IMR-90 (cell line): ENCODE measurements at places on chromosomes 1 and 21.
A peak's percentile ranks its signal among the peaks of the same experiment; 100 is the strongest.

- DNase-seq, result peak; percentile 35
Observed at GRCh38 chr21:31732597-31733550, 956 bp upstream of the SCAF4 start.

DNA sequence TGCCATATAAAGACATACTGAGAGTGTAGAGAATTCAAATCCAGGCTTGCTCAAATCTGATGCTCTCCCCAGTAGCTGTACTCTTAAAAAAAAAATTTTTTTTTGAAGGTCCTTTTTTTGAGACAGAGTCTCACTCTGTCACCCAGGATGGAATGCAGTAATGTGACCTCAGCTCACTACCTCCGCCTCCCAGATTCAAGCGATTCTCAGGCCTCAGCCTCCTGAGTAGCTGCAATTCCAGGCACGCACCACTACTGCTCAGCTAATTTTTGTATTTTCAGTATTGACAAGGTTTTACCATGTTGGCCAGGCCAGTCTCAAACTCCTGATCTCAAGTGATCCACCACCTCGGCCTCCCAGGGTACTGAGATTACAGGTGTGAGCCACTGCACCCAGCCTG is 28.7 kb downstream of the STYXL2 start:
- DNase-seq, result no peak

DNA sequence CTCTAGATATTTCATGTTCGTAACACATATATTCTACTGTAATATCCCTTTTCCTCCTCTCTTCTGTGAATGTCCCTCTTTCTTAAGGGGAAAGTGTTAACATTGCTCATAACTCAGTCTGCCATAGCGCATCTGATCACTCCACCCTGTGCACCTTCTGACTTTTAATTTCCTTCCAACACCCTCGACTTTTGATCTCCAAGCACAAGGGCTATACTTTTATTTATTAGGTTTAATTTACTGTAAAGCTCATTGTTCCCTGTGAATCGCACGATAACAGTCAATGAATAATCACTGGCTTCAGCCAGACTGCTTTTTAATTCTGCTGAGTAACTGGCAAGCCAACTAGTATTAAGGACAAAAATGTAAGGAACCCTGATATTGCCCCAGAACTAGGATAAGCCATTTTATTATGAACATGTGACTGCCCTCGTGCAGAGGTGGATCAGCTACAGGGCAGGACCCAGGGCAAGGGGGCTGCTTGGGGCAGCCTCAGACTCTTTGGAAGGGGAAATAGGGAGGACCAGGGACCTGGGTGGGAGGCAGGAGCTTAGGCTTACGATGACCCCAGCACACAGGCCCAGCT is 2.6 kb upstream of the ETS2 start:
- DNase-seq, result no peak

- peak; percentile 65 for DNase-seq
Observed at GRCh38 chr1:20124456-20125057, 5.2 kb upstream of the PLA2G2D start.

- DNase-seq, result no peak
Observed at GRCh38 chr1:199834711-199835110, 192.8 kb upstream of the NR5A2 start.

GRCh38 chr1:15948595-15949452 is 27.1 kb downstream of the ZBTB17 start:
- peak; percentile 95 for DNase-seq

GRCh38 chr1:54540582-54541295 is 7.3 kb upstream of the ACOT11 start:
- DNase-seq, result no peak

DNA sequence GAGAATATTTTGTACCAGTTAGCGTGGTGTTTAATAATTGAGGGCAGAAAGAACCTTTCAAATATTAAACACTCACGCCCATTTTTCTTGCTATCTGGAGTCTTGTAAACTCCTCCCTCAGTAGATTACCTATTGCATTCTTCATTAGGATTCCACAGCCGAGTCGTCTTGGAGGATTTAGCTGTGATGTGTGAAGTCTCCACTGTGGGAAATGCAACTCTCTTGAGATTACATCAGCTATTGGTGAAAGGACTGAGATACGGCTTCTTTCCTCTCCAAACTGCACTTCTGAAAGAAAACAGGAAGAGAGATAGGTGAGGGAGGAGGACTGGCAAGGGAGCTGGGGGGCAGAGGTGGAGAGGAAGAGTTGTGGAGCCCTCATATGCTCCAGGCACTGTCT is 36.1 kb downstream of the ACTA1 start:
- DNase-seq, result no peak

GRCh38 chr1:20499105-20499504 is 8.8 kb downstream of the MUL1 start:
- DNase-seq, result no peak

- DNase-seq, result no peak
Observed at GRCh38 chr1:206757524-206758266, 12.9 kb upstream of the IL19 start.

DNA sequence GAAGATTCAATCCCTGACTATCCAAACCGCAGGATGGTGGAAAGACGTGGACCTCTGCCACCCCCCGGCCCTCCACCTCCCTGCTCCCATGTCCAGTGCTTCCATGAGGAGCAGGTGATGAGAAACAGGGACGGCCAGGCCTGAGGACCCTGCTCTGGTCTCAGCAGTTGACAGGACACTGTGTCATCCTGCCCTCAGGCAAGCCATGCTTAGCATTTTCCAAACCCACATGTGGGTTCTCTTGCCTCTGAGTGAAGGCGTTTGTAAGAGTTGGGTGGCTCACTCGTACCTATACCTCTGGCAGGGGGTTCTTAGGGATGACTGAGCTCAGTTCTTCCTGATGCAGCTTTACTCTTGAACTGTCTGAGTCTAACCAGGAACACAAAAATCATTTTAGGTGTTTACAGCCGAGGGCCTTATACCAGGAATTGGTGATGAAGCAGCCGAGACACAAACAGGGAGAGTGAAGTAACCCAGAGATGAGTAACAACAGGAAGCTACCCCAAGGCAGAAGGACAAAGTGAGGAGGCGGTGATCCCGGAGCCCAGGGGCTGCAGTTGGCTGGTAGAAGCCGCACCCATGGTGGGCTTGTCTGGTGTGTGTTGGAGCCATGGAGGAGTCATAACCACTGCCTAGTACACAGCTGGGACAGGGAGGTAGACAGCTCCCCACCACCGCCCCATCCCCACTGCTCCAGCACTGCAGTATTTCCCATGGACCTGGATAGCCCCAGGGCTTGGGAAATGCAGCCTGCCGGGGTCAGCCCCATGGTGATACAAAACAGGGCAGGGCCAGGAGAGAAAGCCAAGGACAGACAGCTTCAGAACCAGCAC is 21.4 kb downstream of the MYBPH start:
- peak; percentile 41 for DNase-seq

- no peak for DNase-seq
Observed at GRCh38 chr1:8004113-8004802, 21.9 kb downstream of the ERRFI1 start.

GRCh38 chr1:12161662-12162458 is 4.9 kb upstream of the TNFRSF1B start:
- DNase-seq, result peak; percentile 94

GRCh38 chr1:178885869-178886268 is 15.0 kb upstream of the ANGPTL1 start:
- DNase-seq, result no peak

- DNase-seq, result no peak
Observed at GRCh38 chr1:45922374-45922773, 119.0 kb downstream of the MAST2 start.

DNA sequence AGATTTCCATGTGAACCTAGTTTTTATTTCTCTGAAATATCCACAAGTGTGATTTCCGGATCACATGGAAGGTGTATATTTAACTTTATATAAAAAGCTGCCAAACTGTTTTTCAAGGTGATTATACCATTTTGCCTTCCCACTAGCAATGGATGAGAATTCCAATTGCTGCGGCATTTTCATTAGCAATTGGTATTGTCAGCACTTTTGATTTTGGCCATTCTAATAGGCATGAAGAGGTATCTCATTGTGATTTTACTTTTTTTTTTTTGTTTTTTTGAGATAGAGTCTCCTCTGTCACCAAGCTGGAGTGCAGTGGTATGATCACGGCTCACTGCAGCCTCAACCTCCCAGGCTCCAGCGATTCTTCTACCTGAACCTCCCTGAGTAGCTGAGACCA is 5.0 kb upstream of the CYB5R1 start:
- DNase-seq, result no peak

- peak; percentile 85 for DNase-seq
Observed at GRCh38 chr1:78171736-78172590, 126.2 kb downstream of the GIPC2 start.

GRCh38 chr1:69175053-69175452 is 392.7 kb upstream of the LRRC7 start:
- DNase-seq, result no peak

DNA sequence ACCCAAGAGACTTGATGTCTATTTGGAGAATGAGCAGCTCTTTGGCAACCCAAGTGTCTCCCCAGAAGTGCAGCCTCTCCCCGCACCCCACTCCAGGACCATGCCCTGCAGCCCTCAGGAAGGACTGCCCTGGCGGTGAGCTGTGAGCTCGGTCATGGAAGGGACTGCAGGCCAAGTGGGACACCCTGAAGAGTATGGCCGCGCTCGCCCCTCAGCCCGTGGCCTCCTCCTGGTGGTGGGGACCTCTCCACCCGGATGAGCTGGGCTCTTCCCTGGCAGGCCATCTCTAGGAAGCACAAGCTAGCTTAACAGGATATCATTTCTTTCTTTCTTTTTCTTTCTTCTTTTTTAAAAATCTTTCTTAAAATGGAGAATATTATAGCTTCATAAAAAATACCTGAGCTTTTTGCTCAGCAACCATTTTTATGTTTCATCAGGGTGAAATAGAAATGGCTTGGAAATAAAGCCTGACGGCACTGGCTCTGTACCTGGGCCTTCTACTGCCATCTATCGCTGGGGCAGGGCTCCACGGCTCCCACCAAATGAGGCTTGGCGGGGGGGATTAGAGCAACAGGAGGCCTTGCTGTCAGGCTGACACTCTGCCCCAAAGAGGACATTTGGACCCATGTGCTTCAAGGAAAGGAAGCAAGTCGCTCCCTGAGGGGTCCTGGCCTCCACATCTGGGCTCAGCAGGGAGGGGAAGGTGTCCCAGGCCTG is 296.2 kb upstream of the VAMP3 start:
- no peak for DNase-seq

- no peak for DNase-seq
Observed at GRCh38 chr21:45639206-45640000, 4.1 kb upstream of the PCBP3 start.

- no peak for DNase-seq
Observed at GRCh38 chr1:153801786-153802697, 26.8 kb downstream of the SLC27A3 start.

GRCh38 chr1:222251847-222252246 is 296.1 kb downstream of the HHIPL2 start:
- no peak for DNase-seq

GRCh38 chr1:98322966-98323365 is 338.6 kb upstream of the SNX7 start:
- peak; percentile 28 for DNase-seq

- peak; percentile 22 for DNase-seq
Observed at GRCh38 chr1:154533952-154534844, 24.3 kb downstream of the UBE2Q1 start.

DNA sequence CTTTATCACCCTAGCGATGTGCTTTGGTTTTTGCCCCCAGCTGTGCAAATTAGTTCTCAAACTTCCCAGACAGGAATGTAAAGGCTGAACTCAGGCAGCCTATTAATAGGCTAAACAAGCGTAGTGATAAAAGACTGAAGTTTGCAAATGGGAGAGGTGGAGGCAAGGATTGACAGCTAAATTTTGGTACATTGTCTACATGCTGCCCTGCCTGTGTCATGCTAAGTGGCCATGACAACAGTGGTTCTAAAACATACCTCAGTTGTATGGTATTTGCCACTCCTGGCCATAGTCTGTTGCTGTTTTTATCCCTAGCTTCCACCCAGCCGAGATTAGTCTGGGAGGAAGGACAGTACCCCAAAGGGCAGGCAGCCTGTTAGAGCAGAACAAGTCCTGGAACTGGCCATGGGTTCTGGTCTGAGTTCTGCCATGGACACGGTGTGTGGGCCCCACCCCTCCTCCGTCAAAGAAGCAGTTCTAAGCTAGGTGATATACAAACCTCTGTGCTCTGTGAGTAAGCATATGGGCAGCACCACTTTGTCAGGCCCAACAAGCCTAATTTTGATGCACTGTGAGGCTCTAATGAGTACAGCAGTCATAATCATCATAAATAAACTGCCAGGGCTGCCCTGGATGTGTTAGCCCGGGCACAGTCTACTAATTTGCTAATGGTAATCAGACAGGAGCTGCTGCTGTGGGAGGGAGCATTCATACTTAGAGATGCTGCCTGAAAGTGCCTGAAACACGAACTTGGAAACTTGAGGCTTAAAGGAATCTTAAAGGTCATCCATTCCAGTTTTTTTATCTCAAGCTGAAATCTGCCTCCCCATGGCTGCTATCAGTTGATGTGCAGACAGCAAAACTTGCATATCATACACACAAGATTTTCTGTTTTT is 177.1 kb downstream of the HHAT start:
- no peak for DNase-seq

DNA sequence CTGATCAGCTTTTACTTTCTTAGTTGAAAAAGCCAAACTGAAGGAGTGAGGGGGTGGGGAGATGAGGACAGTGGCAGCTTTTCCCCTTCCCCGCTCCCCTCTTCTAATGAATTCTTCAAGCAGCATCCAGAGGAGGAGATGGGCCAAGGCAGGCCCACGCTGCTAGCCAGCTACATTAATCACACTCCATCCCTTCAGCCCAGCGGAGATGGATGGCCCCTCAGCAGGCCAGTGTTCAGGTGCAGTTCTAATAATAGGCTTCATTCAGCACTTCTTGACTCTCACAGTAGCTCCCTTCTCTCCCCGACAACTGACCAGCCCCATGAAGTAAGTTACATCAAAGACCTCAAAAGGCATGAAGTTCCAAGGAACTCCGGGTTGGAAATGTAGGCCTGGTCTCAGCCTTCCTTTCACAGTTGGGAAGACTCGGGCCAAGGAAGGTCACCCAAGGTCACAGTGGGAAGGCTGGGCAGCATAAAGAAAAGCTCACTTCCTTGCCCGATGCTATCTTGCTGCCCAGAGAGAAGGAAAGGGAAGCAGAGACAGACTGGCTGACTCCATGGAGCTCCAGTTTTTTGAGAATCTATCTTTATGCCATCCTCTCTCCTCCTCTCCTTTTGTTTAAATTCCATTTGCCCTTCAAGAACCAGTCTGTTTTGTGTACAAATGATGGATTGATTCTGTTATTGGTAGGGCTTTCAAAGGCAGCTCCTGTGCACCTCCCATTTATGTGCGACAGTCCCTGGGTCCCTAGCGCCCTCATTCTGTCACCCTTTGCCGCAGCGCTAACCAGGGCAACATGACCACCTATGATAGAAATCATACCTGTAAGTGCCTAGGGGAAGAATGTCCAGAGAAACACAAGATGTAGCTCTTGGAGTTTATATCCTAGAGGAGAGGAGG is 139.1 kb downstream of the TNR start:
- DNase-seq, result no peak

DNA sequence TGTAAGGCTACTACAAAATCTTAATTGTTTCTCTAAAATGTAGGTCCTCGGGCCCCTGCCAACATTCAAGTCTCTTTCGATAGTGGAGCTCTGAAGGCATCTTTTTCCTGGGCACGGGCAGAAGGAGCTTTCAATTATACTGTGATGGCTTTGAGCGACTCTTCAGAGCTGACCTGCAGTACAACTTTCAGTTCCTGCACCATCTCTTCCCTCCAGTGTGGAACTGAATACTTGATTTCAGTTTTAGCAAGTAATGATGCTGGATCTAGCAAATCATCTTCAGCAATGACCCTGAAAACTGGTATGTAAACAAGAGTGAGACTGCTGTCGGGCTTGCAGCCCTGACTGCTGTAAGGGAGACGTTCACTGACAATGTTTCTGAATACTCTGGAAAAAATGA is 9.6 kb downstream of the FNDC7 start:
- DNase-seq, result peak; percentile 77
